ENCODE measurements at places on chromosomes 2 and 18. TPM values are rescaled to one million over a fixed set of nuclear protein-coding genes. Genes with fewer than 3 reads are reported as not detected.

The ING5 gene
- total RNA-seq, result 29.0 TPM

The RND3 gene
- total RNA-seq, result 14.0 TPM

The GLI2 gene
- total RNA-seq, result 0.45 TPM

The REG3G gene
- not detected for total RNA-seq

The LHCGR gene
- total RNA-seq, result not detected

The UGT1A3 gene
- 10.7 TPM for total RNA-seq

The MAB21L4 gene
- not detected for total RNA-seq

The RESP18 gene
- not detected for total RNA-seq

The EVA1A gene
- total RNA-seq, result 1.3 TPM

The CD226 gene
- total RNA-seq, result not detected

The SGO2 gene
- 0.58 TPM for total RNA-seq

The NHEJ1 gene
- total RNA-seq, result 4.5 TPM

The KCNJ13 gene
- total RNA-seq, result 1.8 TPM

The STARD6 gene
- not detected for total RNA-seq

The GPR55 gene
- total RNA-seq, result not detected

The CNNM3 gene
- 23.3 TPM for total RNA-seq

The MROH2A gene
- not detected for total RNA-seq

The CPO gene
- not detected for total RNA-seq

The DOK6 gene
- total RNA-seq, result 2.0 TPM

The ADRA2B gene
- total RNA-seq, result not detected

The RGPD5 gene
- 17.7 TPM for total RNA-seq

The RPRM gene
- 5.0 TPM for total RNA-seq

The TXNDC9 gene
- total RNA-seq, result 22.2 TPM

The LRP1B gene
- total RNA-seq, result 0.45 TPM

The EFEMP1 gene
- 131 TPM for total RNA-seq

The VWC2L gene
- total RNA-seq, result not detected

The NEU2 gene
- total RNA-seq, result not detected

The ASB18 gene
- total RNA-seq, result not detected

The MORN2 gene
- not detected for total RNA-seq

The RIOK3 gene
- 65.3 TPM for total RNA-seq

The DOCK10 gene
- 0.89 TPM for total RNA-seq

The RHBDD1 gene
- total RNA-seq, result 25.3 TPM

The PLEK gene
- total RNA-seq, result 2.6 TPM

The SPEG gene
- total RNA-seq, result 30.4 TPM

The KIF5C gene
- total RNA-seq, result 2.3 TPM

The GPATCH11 gene
- total RNA-seq, result 4.8 TPM

The SERPINB12 gene
- not detected for total RNA-seq

The CRYBA2 gene
- not detected for total RNA-seq

The SH3BP4 gene
- 15.6 TPM for total RNA-seq

The LOXHD1 gene
- not detected for total RNA-seq

The ABCG5 gene
- not detected for total RNA-seq

The ZNF396 gene
- 5.5 TPM for total RNA-seq

The IL1B gene
- total RNA-seq, result 21.2 TPM

The G6PC2 gene
- total RNA-seq, result 0.55 TPM

The GNAL gene
- total RNA-seq, result under 0.01 TPM

The GPAT2 gene
- 13.6 TPM for total RNA-seq

The SPP2 gene
- total RNA-seq, result not detected

The B3GNT7 gene
- 156 TPM for total RNA-seq

The PAX8 gene
- total RNA-seq, result 4.0 TPM

The AP1S3 gene
- total RNA-seq, result 18.2 TPM

The IL36A gene
- not detected for total RNA-seq

The CNGA3 gene
- total RNA-seq, result 1.1 TPM

The C2orf15 gene
- 5.1 TPM for total RNA-seq

The REV1 gene
- 52.2 TPM for total RNA-seq

The SLC38A11 gene
- not detected for total RNA-seq

The ZSWIM2 gene
- total RNA-seq, result not detected

The RAB17 gene
- 187 TPM for total RNA-seq

The TPRKB gene
- 31.4 TPM for total RNA-seq

The LRRC30 gene
- not detected for total RNA-seq

Data from stomach (tissue), 19 donors.